ENCODE measurements at places on chromosomes 6 and 20.

DNA sequence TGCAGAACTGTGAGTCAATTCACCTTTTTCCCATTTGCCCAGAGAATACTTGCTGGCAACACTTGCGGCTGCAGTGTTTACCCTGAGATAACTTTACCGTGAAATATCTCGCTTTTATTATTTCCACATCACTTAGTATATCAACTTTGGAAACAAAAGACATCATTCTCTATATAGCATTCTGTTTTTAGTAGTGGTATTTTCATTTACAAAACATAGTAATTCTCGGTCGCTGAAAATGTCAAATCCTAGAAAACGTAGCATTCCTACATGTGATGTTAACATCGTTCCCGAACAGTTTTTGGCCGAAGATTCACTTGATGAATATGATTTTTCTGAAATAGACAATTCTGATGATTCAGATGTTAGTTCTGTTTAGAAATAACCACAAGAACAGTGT is 52.0 kb downstream of the NHLRC1 start:
- no peak for DNase-seq

GRCh38 chr6:4021133-4021853 is 57.6 kb downstream of the FAM217A start:
- DNase-seq = peak; percentile 57

DNA sequence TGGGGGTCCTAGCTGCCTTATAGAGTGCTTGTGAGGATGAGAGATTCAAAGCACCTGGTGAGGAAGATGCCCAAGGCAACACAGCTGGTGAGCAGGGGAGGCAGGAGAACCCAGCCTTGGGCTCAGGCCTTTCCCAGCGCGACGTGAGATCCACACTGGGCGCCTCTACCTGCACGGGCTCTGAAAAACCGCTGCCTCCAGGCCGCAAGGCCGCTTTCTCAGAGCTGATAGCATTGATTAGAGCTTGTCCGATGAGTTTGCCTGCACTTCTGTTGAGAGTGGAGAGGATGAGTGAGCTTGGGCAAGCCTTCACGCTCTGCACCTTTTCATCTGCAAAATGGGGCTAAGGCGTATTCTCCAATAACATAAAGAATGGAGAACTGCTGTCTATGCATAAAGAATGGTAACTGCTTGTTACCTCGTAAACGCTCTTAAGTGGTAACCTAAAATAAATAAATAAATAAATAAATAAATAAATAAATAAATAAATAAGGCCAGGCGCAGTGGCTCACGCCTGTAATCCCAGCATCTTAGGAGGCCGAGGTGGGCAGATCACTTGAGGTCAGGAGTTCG is 916 bp downstream of the PABPC1L start:
- DNase-seq = no peak

DNA sequence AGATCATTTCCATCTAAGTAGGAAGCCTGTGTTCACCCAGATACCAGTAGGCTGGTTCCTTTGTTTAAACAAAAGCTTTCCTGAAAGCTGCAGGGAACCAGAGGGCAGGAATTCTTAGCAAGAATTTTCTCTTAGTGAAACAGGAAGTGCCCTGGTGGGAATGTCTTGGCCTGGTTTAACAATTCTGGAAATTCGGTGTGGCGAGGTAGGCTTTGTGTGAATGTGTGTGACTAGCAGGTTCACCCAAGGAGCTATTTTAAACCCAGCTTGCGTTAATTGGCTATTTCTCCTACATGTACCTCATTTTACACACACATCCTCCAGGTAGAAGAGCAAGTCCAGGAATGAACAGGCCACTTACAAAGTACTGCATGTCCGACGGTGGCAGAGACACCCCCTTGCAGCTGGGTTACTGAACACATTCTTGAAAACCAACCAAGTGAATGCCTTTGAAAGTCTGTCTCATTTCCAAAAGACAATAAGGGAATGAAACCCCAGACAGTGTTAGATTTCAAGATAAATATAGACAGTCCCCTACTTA is 64.6 kb downstream of the GFOD1 start:
- DNase-seq = no peak

- no peak for DNase-seq
These were observed 10.4 kb upstream of the BFSP1 start for GRCh38 chr20:17541596-17541995.

Data from stimulated activated CD4-positive, alpha-beta T cell treated with anti-CD3 and anti-CD28 coated beads, Interleukin-1b, Interleukin-23, amount 100 ng/mL, for 1 hour (primary cell).